Right ventricle myocardium superior (tissue), 1 donor: ENCODE measurements at places on chromosomes 7 and 10.
A peak's percentile ranks its signal among the peaks of the same experiment; 100 is the strongest.

- peak; percentile 15 for DNase-seq
These were observed 32.2 kb upstream of the PCBD1 start for GRCh38 chr10:70920519-70920918.

- peak; percentile 61 for DNase-seq
These were observed 154.9 kb upstream of the COL1A2 start for GRCh38 chr7:94239661-94240234.

- no peak for DNase-seq
These were observed 42.1 kb upstream of the TMEM196 start for GRCh38 chr7:19815546-19815945.

- DNase-seq = peak; percentile 42
These were observed 86.5 kb downstream of the RALA start for GRCh38 chr7:39709768-39710311.
